Activated CD4-positive, alpha-beta T cell treated with anti-CD3 and anti-CD28 coated beads, Interleukin-2, amount 50 U/mL, for 4 hours (primary cell): ENCODE measurements at places on chromosomes 5 and 9.

- no peak for DNase-seq
Observed at GRCh38 chr5:134813827-134814226, 31.9 kb upstream of the C5orf24 start.

DNA sequence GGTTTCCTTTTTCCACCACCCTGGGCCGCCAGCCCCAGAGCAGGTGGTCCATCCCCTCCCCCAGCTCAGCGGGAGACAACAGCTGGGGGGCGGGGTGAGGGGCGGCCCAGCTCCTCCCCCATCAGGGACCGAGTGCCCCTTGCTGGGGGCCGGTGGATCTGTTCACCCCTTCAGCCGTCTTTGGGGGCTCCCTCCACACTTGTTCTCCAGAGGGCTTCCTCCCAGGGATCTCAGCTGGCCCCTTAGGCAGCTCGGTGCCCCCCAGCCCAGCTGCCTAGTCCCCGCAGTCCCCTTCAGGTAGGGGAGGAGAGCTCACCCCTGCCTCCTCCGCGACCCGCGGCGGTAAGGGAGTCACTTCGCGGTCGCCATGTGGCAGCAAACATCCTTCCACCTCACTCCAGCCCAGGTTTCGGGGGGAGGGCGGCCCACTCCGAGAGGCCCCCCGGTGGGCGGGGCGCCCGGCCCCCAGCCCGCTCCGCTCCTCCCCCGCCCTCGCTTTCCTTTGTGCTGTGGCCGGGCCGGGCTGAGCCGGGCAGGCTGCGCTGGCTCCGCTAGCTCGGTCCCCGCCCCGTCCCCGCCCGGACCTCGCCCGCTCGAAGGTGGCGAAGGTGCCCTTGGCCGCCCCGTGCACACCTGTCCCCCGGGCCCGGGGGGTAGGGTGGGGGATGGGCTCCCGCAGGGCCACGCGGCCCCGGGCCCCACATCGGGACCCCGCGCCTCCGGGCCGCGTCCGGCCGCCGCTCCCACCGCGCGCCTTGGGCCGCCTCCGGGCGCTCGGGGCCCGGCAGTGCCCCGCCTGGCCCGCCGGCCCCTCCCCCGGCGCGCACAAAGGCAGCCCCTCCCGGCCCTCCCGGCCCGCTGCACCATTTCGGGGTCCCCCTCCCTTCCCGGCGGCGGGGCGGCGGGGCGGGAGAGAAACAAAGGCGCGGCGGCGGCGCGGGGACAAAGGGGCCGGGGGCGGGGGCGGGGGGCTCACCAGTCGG, 683 bp downstream of the DBN1 start:
- DNase-seq = peak; percentile 21

DNA sequence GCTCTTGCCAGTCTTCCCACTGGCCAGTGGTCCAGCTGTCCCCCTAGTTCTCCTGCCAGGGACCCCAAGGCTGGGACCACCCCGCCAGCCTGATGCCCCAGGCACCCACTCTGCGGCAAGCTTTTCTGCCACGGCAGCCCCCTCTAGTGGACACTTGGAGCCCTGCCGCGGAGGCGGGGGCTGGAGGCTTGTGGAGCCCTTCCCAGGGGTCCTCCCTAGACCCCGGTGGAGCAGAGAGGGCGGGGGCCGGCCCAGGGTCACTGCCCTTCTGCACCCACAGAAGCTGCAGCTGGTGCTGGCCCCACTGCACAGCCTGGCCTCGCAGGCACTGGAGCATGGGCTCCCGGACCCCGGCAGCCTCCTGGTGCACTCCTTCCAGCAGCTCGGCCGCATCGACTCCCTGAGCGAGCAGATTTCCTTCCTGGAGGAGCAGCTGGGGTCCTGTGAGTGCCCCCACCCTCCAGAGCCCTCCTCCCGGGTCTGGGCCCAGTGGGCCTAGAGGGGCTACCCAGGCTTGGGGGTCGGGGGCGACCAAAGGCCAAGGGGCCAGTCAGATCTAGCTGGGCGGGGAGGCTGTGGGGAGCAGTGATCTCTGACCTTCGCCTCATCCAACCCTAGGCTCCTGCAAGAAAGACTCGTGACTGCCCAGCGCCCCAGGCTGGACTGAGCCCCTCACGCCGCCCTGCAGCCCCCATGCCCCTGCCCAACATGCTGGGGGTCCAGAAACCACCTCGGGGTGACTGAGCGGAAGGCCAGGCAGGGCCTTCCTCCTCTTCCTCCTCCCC, 9.1 kb downstream of the EGFL7 start:
- peak; percentile 37 for DNase-seq

DNA sequence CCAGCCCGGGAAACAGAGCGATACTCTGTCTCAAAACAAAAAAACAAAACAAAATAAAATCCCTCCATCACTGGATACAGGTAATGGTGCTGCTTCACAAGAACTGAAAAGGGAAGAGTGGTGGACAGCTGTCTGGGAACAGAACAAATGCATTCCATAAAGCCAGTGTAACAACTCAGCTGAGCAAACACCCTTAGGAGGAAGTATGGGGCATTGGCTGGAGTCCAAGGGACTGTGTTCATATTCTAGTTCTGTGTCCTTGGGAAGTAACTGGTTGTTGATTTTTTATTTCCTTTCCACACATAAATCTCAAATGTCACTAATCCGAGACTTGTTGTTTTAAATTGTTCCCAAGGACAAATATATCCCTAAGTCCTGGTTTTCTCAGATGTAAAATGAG, 38.3 kb downstream of the HTR1A start:
- no peak for DNase-seq

- no peak for DNase-seq
Observed at GRCh38 chr5:90084342-90084741, 325.2 kb downstream of the CETN3 start.

DNA sequence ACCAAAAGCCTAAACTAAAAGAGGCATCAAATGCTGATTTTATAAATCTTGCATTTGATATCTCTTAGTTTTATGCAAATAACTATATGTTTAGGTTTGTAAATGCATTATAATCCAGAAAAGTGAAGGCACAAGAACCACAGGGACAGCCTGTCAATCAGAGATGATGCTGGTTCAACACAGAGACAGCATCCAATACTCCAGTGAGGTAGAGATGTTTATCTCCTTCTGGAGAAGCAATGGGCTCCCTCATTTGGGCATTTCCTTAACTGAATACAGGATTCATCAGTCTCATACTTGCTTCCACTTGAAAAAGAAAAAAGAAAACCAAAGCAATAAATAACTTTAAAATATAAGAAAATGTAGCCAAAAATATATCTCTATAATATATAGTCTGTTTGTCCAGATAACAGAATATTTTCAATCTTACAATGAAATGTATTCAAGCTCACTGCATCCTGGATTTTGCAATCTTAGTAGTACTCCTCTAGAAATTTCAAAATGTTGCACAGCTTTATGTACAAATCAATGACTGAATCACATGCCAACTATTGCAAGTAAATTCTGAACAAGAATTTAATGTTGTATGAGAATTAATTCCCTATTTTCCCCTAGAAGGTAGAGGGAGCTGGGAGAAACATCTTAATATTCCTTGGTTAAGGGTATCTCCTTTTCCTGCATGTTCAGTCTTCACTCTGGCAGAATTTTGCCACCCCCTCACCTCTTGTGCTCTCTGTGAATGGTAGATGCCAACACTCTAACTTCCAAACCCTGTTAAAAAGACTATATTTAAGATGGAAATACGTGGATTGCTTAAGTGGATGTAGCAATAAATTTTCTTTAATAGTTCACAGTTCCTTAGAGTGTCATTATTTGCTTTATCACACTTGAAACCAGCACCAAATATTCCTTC, 191.1 kb upstream of the GAS1 start:
- no peak for DNase-seq

GRCh38 chr5:87109746-87110145, 157.9 kb upstream of the RASA1 start:
- no peak for DNase-seq

DNA sequence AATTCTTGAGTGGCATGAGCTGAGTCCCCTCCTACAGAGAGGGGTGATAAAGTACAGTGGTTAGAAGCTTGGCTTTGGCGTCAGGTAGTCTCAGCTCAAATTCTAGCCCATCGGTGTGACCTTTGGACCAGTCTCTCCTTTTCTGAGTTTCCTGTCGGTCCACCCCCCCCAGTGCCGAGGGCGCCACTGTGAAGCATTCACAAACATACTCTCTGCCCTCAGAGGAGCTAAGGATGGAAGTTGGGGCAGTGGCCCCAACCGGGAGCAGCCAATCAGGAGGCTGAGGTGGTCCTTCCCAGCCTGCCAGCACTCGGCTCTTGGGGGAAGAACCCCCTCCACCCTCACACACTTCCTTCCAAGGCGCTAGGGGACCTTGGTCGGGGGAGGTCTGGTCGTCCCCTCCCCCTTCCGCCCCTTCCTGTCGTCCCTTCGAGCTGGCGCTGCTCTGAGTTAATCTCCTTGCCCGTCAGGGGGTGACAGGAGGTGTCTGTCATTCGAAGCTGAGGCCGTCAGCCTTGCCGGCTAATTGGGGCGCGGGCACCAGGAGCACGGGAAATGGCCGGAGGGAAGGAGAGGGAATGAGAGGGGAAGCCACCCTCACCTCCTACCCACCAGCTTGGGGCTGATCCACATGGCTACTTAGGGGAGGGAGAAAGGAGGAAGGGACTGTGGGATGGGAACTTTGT, 53.0 kb downstream of the CXXC5 start:
- DNase-seq = no peak

GRCh38 chr9:38359297-38359653, 33.2 kb upstream of the ALDH1B1 start:
- DNase-seq = no peak

DNA sequence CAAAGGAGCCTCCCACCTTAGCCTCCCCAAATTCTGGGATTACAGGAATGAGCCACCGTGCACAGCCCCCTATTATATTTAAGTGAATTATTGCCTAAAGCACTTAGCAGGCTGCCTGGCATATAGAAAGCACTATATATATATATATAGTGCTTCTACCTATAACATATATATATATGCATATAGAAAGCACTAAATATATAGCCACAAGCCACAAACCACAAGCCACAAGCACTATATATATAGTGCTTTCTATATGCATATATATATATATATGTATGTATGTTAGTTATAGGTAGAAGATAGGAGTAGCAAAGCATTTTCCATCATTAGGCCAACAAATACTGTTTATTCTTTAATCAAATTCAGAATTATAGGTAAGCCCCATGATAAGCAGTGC, 185.8 kb downstream of the CWC27 start:
- no peak for DNase-seq

DNA sequence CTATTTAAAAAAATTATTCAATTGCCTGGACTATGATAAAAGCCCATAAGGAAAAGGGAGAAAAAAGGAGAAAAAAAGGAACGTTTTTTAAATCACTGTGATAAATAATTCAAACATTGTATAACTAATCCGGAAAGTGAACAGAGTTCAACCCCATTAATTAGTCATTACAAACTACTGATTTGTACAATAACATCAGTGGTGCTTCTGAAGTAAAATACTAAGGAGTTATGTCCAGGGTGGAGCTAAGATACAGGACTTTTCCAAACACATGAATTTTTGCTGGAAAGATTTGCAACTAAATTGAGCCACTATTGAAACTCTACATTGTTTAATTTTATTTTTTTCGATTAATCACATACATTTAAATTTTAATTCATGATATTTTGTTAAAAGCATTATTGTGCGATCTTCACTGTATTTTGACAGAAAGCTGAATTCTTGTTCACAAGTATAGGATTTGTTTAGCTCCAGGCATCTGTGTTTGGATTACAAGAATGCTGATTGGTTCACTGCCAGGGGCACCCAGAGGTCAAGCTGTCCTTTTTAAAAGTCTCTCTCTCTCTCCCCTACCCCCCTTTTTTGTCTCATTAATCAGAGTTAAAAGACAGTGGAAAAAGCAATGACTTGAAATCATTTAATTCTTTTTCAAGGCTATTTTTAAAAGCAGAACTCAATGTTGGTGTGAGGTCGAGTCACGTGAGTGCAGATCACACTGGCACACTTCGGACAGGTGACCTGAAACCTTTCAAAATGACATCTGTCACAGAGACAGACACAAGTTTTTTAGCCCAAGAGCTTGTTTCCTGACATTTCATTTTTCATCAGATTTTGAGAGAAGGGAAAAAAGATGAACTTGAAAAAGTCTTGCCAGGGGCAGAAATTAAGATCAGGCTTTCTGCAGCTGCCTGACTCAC, 387.3 kb downstream of the NR2F1-AS1 start:
- no peak for DNase-seq

DNA sequence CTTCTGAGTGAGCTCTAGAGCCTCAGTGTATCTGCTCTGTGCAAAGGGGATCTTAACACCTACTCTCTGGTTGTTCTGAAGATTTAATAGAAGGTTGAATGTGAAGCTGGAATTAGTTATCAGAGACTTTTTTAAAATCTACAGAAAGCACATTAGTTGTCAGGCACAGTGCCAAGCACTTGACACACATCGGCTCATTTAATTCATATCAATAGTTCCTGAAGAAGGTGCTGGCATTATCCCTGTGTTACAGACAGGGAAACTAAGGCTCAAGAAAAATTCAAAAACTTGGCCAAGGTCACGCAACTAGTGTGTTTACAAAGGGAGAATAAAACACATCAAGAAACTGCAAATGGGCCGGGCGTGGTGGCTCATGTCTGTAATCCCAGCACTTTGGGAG, 80.2 kb downstream of the FGF18 start:
- DNase-seq = no peak

- no peak for DNase-seq
Observed at GRCh38 chr5:2894736-2895135, 143.3 kb upstream of the IRX2 start.

DNA sequence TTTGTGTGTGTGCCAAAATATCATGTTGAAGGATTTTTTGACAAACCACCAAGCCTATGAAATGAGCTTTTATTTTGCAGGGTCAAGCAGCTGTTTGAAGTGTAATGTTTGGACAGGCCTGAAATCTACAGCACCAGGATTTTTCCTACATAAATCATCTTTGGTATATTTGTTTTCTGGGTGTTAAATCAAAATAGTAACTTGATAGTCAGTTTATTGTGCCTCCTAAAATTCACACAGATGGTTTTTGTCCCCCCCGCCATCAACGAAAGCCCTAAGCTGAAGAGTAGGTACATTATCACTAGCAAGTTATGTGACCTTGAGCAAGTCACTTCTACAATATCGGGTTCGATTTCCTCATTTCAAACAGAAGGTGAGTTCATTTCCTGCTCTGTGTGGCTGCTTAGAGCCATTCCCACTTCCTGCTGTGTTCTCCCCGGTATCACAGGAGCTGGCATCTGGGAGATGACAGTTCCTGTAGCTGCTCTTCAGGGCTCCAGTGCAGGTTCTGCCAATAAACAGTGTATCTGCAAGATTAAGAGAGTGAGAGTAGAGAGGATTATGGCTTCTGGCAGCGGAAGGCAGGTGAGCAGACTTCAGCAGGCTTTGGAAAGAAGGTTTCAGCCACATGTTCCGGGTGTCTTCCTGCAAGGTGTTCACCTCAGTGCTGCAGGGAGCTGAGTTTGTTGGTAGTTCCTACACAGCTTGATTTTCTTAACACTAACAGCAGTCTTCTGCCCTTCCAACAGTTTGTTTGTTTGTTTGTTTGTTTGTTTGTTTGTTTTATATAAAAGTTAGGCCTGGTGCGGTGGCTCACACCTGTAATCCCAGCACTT, 48.4 kb upstream of the GNE start:
- no peak for DNase-seq

GRCh38 chr9:14052359-14052758, 261.6 kb downstream of the NFIB start:
- DNase-seq = no peak

DNA sequence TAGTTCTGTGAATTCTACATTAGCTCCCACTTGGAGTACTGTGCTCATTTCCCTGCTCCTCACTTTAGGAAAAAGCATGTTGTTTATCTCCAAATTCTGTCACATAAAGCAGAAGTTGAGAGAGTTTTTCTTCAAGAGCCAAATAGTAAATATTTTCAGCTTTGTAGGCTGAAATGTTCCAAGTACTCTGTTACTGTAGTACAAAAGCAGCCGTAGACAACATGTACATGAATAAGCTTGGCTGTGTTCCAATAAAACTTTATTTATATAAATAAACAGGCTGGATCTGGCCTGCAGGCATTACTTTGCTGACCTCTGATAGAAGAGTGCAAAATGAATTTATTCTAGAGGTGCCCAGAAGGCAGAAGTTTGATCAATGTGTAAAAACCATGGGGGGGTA, 73.0 kb upstream of the AGXT2 start:
- DNase-seq = no peak
